SJCRH30 (cell line): ENCODE measurements at places on chromosomes 7 and 10. TPM values are rescaled to one million over a fixed set of nuclear protein-coding genes. Genes with fewer than 3 reads are reported as not detected.

STAMBPL1 gene
- total RNA-seq, result 4.6 and 4.7 TPM in 2 replicates

STN1 gene
- total RNA-seq, result 10.3 and 11.6 TPM in 2 replicates

- no peak for DNase-seq
Observed at GRCh38 chr10:5603848-5604170, 62.6 kb downstream of the ASB13 start.

- DNase-seq, result no peak
Observed at GRCh38 chr7:50761713-50762112, 21.0 kb downstream of the GRB10 start.

DNA sequence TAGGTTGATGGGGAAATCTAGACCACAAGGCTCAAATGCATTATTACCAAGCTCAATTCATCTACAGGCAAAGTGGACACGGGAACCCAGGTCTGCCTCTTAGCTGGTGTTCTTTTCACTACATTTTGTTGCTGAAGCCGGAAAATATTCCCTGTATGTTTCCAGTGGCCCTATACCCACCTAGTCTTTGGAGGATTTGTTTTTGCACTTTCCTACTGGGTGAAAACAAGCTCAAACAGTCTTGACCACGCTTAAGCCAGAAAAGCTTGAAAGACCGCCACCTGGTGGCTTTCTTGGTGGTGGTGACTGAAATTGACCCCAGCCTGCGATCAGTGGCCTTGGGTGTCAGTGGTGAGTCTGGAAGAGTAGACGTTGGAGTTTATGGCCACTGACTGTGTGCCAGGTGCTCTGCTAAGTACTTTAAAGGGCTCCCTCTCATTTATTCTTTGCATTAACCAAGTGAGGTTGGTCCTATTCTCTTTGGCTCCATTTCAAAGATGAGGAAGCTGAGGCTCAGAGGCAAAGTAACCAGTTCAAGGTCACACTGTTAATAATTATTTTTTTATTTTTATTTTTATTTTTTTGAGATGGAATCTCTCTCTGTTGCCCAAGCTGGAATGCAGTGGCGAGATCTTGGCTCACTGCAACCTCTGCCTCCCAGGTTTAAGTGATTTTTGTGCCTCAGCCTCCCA lies 11.1 kb upstream of the CRTAC1 start:
- DNase-seq, result peak; percentile 47

DNA sequence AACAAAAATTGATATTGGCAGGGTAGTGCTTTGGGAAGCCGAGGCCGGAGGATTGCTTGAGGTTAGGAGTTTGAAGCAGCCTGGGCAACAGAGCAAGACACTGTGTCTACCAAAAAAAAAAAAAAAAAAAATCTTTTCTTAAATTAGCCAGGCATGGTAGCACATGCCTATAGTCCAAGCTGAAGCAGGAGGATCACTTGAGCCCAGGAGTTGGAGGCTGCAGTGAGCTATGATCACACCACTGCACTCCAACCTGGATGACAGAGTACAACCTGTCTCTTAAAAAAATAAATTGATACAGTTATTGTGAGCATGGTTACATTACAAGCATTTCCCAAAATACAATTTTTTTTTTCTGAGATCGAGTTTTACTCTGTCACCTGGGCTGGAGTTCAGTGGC lies 59.4 kb upstream of the SVIL start:
- no peak for DNase-seq
